Stimulated activated CD4-positive, alpha-beta T cell treated with anti-CD3 and anti-CD28 coated beads, Interleukin-15, amount 100 ng/mL, for 1 hour (primary cell): ENCODE measurements at places on chromosomes 7 and 10.
A peak's percentile ranks its signal among the peaks of the same experiment; 100 is the strongest.

DNA sequence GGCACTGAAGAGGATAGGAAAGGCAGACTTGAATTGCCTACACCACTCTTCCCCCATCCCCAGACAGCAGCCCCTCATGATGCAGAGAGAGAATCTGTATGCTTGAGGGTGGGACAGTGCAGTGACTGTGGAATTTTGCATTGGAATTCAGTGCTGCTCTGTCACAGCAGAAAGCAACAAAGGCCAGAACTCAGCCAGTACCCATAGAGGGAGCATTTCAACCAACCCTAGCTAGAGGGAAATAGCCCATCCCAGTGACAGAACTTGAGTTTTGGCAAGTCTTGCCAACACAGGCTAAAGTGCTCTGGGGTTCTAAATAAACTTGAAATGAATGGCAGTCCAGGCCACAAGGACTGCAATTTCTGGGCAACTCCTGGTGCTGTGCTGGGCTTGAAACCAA lies 80.4 kb downstream of the TES start:
- DNase-seq, result no peak

GRCh38 chr10:7036951-7037350 lies 373.9 kb downstream of the SFMBT2 start:
- no peak for DNase-seq

- DNase-seq, result no peak
Observed at GRCh38 chr7:124764847-124765400, 668 bp downstream of the GPR37 start.

- DNase-seq, result no peak
Observed at GRCh38 chr7:21318916-21319270, 109.0 kb upstream of the SP4 start.

DNA sequence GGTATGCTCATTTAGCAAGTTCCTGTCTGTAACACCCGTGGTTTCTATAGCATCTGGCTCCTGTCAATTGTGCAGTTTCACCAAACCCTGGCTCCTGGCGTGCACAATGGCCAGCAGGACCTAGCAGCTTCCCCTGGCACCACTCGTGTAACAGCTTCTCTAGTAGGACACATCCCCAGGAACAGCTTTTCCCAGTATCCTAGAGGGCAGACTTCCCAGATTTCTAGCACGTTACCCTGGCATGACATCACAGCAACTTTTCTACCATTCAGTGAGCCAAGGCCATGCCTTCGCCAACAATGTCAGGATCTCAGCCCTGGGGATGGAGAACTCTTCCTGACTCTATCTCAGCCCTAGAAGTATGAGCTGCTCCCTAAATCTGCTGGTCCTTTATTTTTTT lies 6.5 kb downstream of the YME1L1 start:
- DNase-seq, result no peak

DNA sequence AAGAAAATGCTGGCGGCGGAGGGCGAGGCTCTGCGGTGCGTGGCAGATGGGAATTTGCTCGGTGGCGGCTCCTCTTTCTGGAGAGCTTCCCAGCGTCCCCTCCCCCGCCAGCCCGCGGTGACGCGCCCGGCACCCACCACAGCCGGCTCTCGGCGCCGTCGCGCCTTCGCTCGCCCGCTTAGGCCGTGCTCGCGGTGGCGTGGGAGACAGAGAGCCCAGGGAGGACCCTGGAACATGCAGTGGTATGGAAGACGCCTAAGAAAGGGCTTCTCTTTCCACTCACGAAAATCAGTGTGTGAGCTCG lies 576 bp upstream of the CSGALNACT2 start:
- peak; percentile 13 for DNase-seq

- no peak for DNase-seq
Observed at GRCh38 chr10:107553470-107553869, 389.0 kb upstream of the SORCS1 start.

DNA sequence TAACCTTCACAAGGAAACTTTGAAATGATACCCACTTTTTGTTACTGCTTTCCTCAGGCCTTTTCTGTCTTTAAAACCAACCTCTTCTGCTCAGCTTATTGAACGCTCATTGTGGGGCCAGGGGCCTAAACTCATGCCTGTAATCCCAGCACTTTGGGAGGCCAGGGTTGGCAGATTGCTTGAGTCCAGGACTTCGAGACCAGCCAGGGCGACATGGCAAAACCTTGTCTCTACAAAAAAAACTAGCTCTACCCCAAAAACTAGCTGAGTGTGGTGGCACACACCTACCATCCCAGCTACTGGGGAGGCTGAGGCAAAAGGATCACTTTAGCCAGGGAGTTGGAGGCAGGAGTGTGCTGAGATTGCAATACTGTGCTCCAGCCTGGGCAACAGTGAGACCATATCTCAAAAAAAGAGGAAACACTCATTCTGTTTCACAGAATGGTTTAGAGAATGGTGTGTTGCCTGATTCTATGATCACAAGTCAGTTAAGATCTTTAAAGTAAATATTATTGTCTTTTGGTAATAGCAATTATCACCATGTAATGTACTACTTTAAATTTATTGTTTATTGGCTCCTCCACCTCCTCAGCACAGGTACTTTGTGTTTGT lies 51.1 kb downstream of the KCTD7 start:
- no peak for DNase-seq

GRCh38 chr7:22809902-22810642 lies 12.6 kb downstream of the TOMM7 start:
- no peak for DNase-seq

- DNase-seq, result no peak
Observed at GRCh38 chr10:86723009-86723408, 33.4 kb upstream of the BMPR1A start.

DNA sequence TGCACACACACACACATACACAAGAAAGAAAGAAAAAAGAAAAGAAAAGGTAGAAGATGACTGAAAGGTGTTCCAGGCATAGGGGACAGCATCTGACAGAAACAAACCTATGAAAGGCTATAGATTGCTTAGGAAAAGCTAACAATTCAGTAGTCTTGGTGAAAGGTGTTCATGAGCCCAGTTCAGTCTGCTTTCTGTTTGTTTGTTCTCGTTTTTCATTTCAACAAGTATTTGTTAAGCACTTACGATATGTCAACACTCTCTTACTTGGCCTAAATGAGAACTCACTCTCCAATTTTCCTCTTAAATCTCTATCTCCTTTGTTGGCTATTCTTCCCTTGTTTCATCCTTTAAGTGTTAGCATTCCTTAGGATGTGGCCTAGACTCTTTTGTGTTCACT lies 133.2 kb downstream of the GRM8 start:
- no peak for DNase-seq

GRCh38 chr10:63208986-63209385 lies 75.9 kb downstream of the NRBF2 start:
- DNase-seq, result no peak

DNA sequence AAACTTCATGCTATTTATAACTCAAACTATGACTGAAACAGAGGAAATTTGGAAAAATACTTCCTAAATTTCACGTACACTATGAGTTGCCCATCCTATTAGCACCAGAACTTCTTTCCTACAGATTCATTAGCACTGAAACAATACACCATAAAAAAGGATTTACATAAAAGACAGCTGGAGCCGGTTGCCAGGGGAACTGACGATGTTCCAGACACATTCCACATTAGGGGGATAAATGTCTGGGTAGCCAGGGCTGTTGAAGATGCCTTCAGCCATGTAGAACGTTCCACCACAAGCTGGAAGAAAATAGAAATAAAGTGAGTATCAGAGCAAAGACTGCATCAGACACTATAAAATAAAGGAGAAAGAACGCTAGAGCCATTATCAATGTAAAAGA lies 129.8 kb upstream of the RSU1 start:
- no peak for DNase-seq

- DNase-seq, result no peak
Observed at GRCh38 chr10:98664329-98665042, 217.8 kb upstream of the HPS1 start.

DNA sequence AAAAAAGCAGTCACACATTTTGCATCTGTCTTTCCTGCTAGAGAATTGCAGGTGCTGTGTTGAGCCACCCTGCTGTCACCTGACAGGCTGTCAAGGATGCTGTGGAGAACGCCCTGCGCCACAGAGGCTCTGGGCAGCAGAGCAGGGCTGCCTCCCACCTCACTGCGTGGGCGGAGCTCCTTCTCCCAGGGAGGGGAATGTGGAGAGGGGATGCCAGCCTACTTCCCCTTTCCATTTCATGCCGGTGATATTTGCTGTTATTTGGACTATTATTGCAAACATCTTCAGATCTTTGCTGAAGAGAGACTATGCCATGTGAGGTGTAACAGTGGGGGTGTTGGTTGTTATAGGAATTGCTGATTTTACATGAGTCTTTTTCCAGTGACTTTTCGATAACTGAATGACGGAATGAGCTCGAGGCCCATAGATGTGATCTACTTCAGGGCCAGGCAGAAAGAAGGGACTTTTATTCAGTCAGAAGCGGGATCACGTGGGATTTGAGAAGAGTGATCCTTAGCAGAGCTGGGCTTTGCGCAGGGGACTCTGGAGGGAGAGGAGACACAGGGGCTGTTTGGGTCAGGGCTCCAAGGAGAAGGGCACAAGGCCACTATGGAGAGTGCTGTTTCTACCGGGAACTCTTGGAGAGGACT lies 13.6 kb upstream of the PRKAG2 start:
- DNase-seq, result no peak

DNA sequence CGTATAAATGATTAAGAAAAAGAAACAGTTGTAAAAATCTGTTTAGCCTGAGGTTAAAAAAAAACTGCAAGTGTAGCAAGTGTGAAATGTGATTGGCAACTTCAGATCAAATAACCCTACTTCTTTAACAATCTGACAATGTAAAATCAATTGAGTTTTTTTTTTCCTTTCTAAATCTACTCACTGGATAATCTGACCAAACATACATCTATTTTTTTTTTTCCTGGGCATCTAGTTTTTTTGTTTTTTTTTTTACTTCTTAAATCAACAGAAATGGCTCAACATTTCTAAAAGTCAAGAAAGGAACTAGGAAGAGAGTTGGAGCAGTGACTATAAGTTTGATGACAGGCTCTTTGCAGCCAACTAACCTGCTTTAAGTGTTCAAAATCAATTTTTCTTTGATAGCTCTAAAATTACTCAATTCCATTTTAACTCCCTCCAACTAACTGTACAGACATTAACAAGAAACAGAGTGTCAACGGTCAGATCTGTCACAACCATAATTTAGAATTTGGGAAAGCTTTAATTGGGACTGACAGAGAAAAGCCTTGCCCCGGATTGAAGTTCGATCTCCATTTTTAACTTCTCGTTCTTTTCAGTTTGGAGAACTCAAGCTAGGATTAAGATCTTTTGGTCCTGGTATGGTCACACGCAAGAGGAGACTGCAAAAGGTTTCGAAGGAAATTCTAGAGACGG lies 1.2 kb downstream of the ARL3 start:
- no peak for DNase-seq

GRCh38 chr7:94832051-94832450 lies 75.3 kb upstream of the PPP1R9A start:
- DNase-seq, result no peak

DNA sequence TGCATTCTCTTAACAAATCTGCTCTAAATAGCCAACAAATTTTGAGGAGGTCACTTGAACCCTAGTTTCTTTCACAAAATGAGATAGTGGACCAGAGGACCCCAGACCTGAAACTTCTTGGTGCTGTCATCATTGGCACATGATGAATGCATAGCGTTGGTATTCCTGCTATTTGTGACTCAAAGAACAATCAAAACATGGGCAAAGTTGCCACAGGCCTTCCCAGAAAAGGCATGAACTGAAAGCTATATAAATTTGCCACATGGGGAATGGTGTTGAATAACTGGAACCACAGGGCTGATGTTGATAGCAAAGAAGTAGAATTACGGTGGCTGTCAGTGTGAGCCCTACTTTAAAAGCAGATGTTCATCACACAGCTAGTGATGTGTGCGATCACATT lies 219.9 kb upstream of the KMT2E start:
- no peak for DNase-seq

GRCh38 chr7:155219947-155220769 lies 77.5 kb upstream of the INSIG1 start:
- DNase-seq, result no peak

DNA sequence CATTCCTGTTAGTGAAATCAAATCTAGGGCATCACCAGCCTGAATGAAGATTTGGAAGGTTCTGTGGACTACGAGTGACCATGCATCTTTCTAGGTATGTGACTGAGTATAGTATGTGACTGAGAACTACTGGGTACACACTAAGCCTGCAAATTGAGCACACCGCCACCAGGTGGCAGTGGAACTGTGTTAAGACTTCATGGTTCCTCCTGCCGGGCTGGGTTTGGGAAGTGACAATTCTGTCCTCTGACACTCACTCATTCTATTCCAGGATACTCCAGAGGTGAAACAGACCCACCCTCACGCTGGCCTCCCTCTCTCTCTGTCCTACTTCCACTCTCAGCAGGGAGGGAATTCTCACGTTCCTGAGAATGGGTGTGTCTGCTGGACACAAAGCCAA lies 84.0 kb upstream of the TMEM248 start:
- no peak for DNase-seq

GRCh38 chr7:101557421-101557820 lies 71.7 kb downstream of the MYL10 start:
- DNase-seq, result no peak

GRCh38 chr7:83677180-83677866 lies 28.4 kb upstream of the SEMA3E start:
- DNase-seq, result no peak

- DNase-seq, result no peak
Observed at GRCh38 chr10:98673171-98673782, 226.5 kb upstream of the HPS1 start.
